Activated CD8-positive, alpha-beta T cell treated with anti-CD3 and anti-CD28 coated beads, Interleukin-2, amount 10 ng/mL, durations not matched to agents 7 days and 5 days (primary cell): ENCODE measurements at places on chromosomes 6 and 20.
A peak's percentile ranks its signal among the peaks of the same experiment; 100 is the strongest.

DNA sequence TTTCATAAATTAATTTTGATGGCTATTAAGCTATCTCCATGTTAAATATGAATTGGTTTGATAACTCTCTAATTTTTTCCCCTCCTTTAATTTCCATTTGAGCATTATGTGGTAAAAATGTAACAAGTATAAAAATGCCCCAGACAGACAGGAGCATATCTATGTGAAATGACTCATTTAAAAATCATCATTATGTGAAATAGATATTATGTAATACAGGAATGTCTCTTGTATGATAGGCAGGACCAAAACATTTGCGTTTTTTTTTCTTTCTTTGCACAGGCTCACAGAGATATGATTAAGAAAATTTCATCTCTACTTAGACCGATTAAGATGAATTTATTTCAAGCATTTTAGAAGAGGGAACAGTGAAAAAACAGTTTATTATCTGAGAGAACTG is 95.8 kb downstream of the AKAP7 start:
- DNase-seq = no peak

GRCh38 chr6:26234421-26235301 is 130.3 kb upstream of the BTN3A2 start:
- DNase-seq = peak; percentile 89

DNA sequence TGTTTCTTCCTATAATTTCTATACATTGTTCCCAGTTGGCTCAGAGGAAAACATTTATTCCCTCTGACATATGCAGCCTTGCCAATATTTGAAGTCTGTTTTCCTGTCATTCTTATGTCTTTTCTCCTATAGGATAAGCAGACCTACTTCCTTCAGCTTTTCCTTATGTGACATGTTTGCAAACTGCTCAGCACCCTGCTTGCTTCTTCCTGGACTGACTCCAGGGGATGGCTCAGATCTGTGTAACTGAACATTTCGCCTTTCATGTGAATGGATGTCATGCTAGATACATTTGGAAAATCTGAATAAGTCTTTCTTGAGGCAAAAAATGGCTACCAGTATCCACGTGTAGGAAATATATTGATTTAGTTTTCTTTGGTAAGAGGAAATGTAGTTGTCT is 113.2 kb downstream of the CARMIL1 start:
- no peak for DNase-seq

DNA sequence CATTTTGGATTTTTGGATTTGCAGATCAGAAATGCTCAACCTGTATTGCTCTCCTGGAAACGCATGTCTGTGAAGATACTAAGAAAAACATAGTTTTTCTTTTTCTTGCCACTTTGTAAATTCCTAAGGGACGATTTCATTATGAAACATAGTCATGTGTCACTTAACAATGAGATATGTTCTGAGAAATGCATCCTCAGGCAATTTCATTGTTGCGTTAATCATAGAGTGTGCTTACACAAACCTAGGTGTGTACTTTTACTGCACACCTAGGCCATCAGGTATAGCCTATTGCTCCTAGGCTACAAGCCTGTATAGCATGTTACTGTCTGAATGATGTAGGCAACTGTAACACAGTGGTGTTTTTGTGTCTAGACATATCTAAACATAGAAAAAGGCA is 13.4 kb upstream of the THEMIS start:
- no peak for DNase-seq

- no peak for DNase-seq
Observed at GRCh38 chr20:55394592-55394991, 610.7 kb downstream of the CBLN4 start.
